Aorta (tissue), 5 donors: ENCODE measurements at places on chromosomes 2 and 18.

GRCh38 chr18:9756933-9757470 is 48.9 kb downstream of the RAB31 start:
- no peak for DNase-seq

DNA sequence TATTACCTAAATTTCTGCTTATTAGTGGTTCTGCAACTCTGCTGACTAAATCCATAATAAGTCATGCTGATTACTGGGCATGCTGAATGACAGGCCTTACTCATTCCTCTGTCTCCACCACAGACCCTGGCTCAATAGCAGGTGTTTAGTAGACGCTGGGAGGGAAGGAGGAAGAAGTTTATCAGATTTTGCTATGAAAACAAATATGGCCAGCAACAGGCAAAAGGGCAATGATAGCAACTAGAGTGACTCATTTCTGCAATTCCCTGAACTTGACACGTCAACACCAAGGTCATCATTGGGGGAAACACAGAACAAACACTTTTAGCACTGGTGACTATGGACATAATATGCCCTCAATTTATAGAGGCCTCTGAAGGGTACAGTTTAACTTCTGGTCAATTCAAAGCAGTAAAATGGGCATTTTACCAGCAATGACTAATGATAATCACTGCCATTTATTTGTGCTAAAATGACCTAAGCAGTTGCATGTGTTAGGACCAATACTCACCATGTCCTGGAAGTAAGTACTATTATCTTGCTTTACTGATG is 35.2 kb downstream of the TMEM163 start:
- no peak for DNase-seq

GRCh38 chr2:203983064-203983715 is 46.6 kb downstream of the ICOS start:
- no peak for DNase-seq

DNA sequence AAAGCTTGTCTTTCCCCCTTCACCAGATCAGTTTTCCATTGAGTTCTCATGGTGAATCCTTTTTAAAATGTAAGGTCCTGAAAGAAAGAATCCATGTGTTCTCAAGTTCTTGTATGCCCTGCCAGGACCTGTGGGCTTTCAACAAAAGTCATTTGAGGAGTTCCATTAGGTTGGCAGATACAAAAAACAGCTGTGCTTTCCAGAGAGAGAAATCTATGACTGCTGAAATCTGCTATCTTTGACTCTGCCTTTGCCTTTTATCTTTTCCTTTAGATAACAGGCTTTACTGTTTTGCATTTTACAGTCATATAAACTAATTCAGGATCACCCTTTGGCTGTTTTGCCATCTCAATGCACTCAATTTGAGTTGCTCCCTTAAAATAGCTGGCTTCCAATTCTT is 59.7 kb downstream of the CXCR4 start:
- no peak for DNase-seq

DNA sequence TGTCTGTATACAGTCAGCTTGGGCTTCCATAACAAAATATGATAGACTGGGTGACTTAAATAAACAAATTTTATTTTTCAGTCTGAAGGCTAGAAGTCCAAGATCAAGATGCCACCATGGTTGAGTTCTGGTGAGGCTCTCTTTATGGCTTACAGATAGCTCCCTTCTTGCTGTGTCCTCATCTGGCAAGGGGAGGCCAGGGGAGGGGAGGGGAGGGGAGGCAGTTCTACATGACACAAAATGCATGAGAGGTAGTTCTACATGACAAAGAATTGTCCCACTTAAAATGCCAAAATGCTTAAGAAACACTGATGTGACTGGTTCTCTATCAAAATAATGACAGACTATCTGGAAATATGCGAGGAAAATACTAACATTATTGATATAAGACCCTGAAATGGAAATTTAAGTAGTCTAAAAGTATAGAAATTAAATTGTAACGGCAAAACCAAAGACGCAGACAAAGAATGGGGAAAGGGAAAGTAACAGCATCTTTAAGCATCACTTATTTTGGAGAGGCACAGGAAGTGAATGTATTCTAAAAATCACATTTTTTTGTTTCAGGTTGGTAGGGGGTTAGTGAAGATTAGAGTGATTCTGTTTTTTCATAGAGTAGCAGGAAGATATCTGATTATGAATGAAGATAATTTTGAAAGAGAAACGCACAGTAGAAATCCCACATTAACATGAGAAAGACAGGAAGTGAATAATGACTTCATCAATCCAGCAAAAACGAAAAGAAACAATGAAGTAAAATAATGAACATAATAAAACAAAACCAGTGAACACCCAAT is 131.4 kb downstream of the STRN start:
- no peak for DNase-seq

GRCh38 chr2:159108181-159108893 is 139.9 kb downstream of the TANC1 start:
- no peak for DNase-seq

DNA sequence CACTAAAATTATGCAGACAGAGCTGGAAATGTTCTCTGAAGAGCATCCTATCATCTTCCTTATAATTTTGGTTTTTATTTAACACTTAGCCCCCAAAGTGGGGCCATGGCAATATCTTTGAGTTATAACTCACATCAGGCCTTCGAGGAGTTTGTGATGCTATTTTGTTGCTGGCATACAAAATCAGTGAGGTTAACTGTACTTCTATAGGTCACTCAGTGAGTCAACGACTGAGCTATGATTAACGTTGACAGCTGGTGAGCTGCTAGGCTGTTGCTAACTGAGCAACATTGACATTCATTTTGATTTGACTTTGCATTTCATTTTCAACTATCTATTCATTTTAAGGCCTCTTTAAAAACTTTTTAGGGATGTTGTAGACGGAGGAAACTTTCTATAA is 50.0 kb downstream of the GPD2 start:
- DNase-seq, result no peak

GRCh38 chr2:110864731-110865130 is 132.4 kb downstream of the ACOXL start:
- DNase-seq, result no peak

DNA sequence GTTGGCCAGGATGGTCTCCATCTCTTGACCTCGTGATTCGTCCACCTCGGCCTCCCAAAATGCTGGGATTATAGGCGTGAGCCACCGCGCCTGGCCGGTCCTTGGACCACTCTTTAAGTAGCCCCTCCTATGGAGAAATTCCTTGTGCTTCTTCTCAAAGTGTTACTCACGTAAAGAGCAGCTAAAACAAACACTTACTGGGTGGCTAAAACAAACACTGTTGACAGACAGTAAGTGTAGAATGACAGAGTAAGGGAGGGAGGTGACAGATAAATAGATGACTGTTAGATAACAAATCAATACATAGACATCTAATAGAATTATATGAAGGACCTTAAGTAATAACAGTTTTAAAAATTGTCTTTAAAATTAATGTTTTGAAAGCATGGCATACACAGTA is 40.9 kb upstream of the RASGRP3 start:
- no peak for DNase-seq

DNA sequence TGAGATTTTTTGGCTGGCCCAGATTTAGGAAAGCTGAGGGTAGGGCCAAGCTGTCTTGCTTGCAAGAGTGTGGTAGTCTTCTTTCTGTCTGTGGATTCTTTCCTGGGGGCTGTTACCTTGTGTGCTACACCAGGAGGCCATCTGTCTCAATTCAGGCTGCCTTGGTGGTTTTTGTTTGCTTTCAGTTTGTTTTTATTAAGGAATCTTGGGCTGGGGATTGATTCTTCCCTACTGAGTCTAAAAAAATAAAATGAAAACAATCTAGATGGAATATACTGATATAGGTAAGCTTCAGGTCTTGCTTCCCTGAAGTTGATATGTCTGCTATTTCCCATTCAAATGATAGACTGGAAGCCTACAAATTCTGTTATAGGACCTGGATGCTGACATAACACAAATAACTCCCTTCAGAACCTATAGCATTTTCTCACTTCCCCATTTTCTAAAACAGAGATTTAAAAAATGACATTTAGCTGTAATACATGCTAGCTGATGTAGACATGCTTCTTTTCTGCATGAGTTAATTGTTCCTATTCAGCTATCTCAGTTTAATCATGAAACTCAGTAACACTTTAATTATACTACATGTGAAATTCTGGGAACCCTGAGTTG is 5.3 kb downstream of the LHCGR start:
- no peak for DNase-seq

GRCh38 chr18:45628979-45629958 is 14.0 kb downstream of the SLC14A2 start:
- no peak for DNase-seq

DNA sequence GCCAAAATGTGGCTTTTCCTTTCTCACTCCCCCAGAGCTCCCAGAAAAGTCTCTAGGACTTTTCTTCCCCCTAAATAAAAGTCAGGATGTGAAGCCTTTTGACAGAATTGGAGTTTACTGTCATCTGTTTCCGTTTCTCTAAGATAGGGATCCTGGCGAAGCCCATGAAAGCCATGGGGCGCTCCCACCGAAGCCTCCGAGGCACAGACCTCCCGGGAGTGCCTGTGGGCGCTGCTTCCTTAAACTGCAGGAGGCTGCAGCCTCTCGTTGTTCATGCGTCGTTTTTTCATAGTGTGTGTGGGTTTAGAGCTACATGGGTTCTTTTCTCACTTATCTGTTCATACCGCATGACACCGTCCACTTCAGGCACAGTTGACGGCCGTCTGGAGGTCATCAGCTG is 56.8 kb downstream of the ASAP2 start:
- no peak for DNase-seq

GRCh38 chr18:62438402-62438801 is 84.4 kb upstream of the ZCCHC2 start:
- no peak for DNase-seq

DNA sequence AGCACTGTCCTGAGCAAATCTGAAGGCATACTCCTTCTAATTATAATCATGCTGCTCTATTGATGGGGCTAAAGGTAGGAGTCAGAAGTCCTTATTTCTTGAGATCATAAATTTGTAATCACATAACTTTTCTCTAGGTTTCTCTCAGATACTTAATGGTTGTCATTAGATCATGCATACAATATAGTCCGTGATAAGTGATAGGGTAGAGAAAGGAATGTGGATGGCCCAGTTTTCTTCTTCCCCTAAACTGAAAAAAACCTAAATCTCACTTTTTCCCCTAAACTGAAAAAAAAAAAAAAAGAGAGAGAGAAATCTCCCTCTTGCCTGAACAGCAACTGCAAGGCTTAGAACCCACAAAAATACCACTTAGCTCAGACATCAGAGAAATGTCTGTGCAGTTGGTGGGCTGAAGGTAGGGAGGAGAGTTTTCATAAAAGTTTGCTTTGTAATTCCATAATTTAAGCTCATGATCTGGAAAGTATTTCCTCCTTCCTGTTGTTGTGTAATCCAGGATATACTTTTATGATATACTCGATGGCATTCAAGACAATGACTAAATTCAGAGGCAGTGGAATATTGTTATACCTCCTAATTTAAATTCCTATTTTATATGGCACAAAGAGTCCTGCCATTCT is 79.3 kb upstream of the ITPRID2 start:
- DNase-seq, result no peak

DNA sequence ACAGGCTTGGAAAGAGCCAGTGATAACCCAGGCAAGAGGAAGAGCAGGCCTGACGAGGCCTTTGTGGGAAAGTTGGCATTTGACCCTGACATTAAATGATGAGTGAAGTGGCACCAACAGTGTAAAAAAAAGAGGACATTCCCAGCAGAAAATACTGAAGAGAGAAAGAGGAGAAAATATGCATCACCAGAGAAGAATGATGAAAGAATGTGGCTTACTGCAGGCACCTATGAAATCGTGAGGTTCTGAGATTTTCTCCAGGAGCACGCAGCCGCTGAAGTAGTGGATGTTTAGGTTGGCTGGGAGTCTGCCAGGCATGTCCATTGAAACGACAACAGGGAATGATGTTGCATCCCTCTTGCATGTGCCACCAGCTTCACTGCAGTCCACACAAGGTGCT is 13.8 kb downstream of the EHD3 start:
- DNase-seq, result no peak

DNA sequence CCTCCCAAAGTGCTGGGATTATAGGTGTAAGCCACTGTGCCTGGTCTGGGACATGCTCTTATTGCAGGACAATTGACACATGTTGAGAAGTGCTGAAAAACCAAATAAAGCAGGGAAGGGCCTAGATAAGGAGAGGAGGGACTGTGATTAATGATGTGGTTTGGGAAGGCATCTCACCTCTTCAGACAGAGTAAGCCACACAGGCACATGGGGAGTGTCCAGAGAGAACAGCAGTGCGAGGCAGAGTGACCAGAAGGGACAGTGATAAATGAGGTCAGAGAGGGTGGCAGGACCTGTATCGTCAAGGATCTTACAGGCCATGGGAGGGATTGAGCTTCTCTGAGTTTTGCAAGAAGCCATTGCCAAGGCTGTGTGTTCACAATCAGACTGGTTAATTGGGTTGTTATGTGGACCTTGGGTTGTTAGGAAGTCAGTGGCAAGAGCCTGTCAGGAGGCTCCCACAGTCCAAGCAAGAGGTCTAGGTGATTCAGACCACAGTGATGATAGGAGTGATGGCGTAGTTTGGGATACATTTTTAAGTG is 58.5 kb downstream of the EIF5B start:
- no peak for DNase-seq

- DNase-seq, result no peak
Measured at GRCh38 chr2:69032336-69032735, 19.4 kb downstream of the ANTXR1 start.

DNA sequence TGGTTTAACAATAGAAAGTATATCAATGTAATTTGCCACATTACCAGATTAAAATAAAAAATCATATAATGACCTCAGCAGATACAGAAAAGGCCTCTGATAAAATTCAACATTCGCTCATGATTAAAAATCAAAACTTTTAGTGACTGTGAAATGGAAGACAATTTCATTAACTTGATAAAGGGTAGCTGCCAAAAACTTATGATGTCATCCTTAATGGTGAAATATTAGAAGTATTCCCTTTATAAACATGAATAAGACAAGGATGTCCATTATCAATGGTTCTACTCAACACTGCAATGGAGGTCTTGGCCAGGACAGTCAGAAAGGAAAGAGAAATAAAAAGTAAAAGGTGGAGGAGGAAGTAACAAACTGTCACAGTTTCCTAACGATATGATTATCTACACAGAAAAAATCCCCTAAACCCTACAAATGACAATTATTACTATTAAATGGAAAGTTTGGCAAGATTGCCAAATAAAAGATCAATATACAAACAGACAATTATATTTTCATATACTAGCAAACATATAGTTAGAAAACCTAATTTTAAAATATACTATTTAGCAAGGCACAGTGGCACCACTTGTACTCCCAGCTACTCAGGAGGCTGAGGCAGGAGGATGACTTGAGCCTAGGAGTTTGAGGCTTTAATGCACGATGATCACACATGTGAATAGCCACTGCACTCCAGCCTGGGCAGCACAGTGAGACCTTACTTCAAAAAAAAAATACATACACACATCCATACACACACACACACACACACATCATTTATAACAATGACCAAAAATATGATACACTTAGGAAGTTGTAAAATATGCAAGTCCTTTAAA is 12.8 kb downstream of the METTL8 start:
- DNase-seq, result no peak

GRCh38 chr2:33804155-33804554 is 205.1 kb upstream of the FAM98A start:
- no peak for DNase-seq

- no peak for DNase-seq
Measured at GRCh38 chr2:137957033-137957432, 7.2 kb upstream of the HNMT start.
